GM18507 (cell line): ENCODE measurements at places on chromosomes 12 and 14.

DNA sequence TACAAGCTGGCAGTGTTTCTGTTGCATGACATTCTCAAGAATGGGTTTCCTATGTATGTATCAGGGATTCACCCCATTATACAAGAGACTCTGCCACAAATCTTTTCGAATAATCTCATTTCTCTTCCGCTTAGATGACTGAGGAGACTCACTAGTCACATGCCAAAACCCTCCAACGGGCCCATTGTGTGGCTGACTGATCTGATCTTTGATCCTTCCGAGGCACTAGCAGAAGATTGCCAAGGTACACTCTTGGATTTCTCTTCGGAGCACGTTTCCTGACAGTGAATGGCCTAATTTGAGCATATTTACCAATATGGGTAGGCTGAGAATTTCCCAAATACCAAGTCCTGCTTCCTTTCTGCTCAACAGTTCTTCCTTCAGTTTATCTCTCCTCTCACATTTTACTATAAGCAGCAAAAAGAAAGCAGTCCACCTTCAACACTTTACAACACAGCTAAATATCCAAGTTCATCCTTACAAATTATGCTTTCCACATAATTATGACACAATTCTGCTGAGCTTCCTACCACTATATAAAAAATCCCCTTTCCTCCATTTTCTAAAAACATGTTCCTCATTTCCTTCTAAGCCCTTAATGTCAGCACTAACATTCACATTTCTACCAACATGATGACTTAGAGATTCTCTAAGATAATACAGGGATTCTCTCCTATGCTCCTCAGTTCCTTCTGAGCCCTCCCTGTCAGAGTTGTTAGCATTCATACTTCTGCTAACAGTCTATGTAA lies 11.0 kb downstream of the PRPH start:
- DNase-seq: no peak

DNA sequence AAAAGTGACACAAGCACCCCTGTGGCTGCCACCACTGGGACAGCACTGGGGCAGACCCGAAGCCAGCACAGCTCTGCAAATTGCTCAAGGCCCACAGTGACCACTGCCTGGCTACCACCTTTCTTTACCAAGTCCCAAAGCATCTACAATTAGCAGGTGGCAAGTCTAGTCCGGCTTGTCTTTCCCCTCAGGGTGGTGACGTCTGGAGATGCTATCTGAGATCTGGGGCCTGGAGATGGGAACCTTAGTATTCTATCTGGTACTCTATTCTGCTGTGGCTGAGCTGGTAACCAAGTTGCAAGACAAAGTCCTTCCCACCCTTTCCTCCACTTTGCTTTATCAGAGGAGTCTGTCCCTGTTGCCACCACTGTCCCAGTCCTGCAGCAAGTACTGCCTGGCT lies 1010.1 kb upstream of the FLRT2 start:
- no peak for DNase-seq

GRCh38 chr14:34237677-34238076 lies 224.4 kb downstream of the SPTSSA start:
- DNase-seq: no peak

DNA sequence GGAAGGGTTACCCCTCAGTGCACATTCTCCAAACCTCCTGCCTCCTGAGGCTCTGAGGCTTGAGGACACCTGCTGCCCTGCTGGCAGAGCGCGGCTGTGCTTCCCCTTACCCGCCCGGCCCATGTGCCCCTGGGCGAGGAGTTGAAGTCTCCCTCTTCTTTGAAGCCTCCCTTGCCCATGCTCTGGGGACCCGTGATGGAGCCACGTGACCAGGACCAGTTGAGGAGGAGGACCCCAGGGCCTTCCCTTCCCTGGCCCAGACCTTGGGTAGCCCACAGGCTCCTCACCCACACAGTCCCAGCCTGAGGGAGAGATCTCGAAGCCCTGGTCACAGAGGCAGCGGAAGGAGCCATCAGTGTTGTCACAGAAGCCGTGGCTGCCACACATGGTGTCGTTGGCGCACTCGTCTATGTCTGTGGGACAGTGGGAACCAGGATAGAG lies 12.9 kb downstream of the ISCA2 start:
- no peak for DNase-seq

- DNase-seq: no peak
These were observed 476.5 kb downstream of the SLC6A15 start for GRCh38 chr12:84436134-84436533.

DNA sequence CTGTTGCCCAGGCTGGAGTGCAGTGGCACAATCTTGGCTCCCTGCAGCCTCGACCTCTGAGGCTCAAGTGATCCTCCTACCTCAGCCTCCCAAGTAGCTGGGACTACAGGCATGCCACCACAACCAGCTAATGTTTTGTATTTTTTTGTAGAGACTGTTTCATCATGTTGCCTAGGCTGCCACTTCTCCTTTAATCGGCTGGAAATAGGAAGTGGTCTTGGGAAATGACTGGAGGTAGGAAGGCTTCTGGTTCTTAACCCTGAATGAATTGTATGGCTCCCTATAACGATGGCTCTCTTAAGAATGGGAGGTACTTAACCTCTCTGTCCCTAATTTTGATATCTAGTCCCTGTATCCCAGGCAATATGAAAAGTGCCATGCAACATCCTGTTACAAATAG lies 113.9 kb upstream of the USP15 start:
- no peak for DNase-seq

- DNase-seq: no peak
These were observed 159.5 kb upstream of the NRXN3 start for GRCh38 chr14:78010688-78011087.

GRCh38 chr12:104738331-104738730 lies 219.8 kb downstream of the SLC41A2 start:
- no peak for DNase-seq
